ENCODE measurements at places on chromosomes 7 and 10. TPM values are rescaled to one million over a fixed set of nuclear protein-coding genes. Genes with fewer than 3 reads are reported as not detected.

- H3K27me3 ChIP-seq = no peaks in the 10 kb centered on the region
- peaks cover 4% of the 10 kb centered on the region for H3K36me3 ChIP-seq
- no peak overlapping the region for H3K27ac ChIP-seq
- H3K4me1 ChIP-seq = peaks cover 5% of the 10 kb centered on the region
- no peak for DNase-seq
Measured at GRCh38 chr10:97762056-97762455, 9.7 kb downstream of the SFRP5 start.

- H3K4me1 ChIP-seq = peaks cover 5% of the 10 kb centered on the region
- H3K4me3 ChIP-seq = peak overlapping the region; percentile 67
- no peak overlapping the region for H3K27ac ChIP-seq
- H3K27me3 ChIP-seq = peaks cover 66% of the 10 kb centered on the region
- DNase-seq = no peak
Measured at GRCh38 chr7:98399890-98400541, 874 bp downstream of the BAIAP2L1 start.

Gene ANKRD61
- 0.80 TPM for total RNA-seq

DNA sequence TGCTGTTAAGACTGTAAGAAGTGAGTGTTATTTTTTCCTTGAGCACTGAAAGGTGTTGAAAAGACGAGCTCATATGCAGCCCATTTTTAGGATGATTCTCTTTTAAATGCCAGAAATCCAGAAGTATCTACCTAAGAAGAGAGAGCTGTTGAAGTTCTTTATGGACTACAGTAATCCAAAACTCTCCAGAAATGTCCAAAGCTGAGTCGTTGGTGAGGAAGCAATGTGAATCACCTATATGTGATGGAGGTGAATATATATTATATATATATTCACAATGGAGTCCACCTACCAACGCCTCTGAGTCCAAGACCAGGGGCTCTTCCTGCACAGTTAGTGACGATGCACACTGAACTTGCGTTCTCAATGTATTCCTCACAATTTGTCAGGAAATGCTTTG, 252.7 kb upstream of the PITRM1 start:
- H3K27ac ChIP-seq = no peak overlapping the region
- no peaks in the 10 kb centered on the region for H3K27me3 ChIP-seq
- no peak overlapping the region for H3K4me3 ChIP-seq
- no peak for DNase-seq
- no peaks in the 10 kb centered on the region for H3K36me3 ChIP-seq

All from neural crest cell (in vitro differentiated cells).